ENCODE measurements at places on chromosomes 4 and X. TPM values are rescaled to one million over a fixed set of nuclear protein-coding genes. Genes with fewer than 3 reads are reported as not detected.

Gene DCUN1D4
- total RNA-seq = 36.0 TPM

Gene SLC34A2
- total RNA-seq = not detected

Gene CYP4V2
- 20.3 TPM for total RNA-seq

Gene UGT2B28
- total RNA-seq = not detected

Gene FGFR3
- 52.9 TPM for total RNA-seq

Gene RAB39B
- total RNA-seq = 0.17 TPM

Gene PPP2R2C
- total RNA-seq = 0.05 TPM

Gene KLHL4
- 0.58 TPM for total RNA-seq

Gene TLR8
- total RNA-seq = 1.6 TPM

Gene MAPK10
- total RNA-seq = 4.4 TPM

Gene EBP
- total RNA-seq = 271 TPM

Gene TMPRSS11F
- total RNA-seq = not detected

Gene CXXC4
- total RNA-seq = 0.79 TPM

Gene PROM1
- 63.9 TPM for total RNA-seq

Gene ARAP2
- 10.7 TPM for total RNA-seq

Gene AFM
- 0.27 TPM for total RNA-seq

Gene MAGED4
- 1.9 TPM for total RNA-seq

Gene MAGEE2
- total RNA-seq = 0.21 TPM

Gene RASGEF1B
- 24.5 TPM for total RNA-seq

Gene POLA1
- total RNA-seq = 7.9 TPM

Gene RRH
- 0.57 TPM for total RNA-seq

Gene TMEM47
- total RNA-seq = 8.9 TPM

Gene IGSF1
- 0.10 TPM for total RNA-seq

Gene P2RY8
- total RNA-seq = 1.3 TPM

Gene HAND2
- total RNA-seq = 9.4 TPM

Gene MYOZ2
- 0.08 TPM for total RNA-seq

Gene TIMM8A
- 9.4 TPM for total RNA-seq

Gene NAP1L3
- total RNA-seq = 1.4 TPM

Gene IL13RA1
- total RNA-seq = 52.8 TPM

Gene RXFP1
- 0.37 TPM for total RNA-seq

Gene GSPT2
- total RNA-seq = 5.7 TPM

Gene UGT2B11
- not detected for total RNA-seq

Gene SSX3
- total RNA-seq = not detected

Gene GPR82
- total RNA-seq = 0.20 TPM

Gene SAT1
- 608 TPM for total RNA-seq

Gene ARHGEF6
- total RNA-seq = 5.7 TPM

Gene H2BW1
- total RNA-seq = not detected

Gene PAPSS1
- 22.5 TPM for total RNA-seq

Gene SAP30
- total RNA-seq = 20.0 TPM

Gene USP51
- 0.53 TPM for total RNA-seq

Gene MTTP
- 1.3 TPM for total RNA-seq

Gene NPY2R
- 1.2 TPM for total RNA-seq

Gene F8A3
- 14.6 TPM for total RNA-seq

Gene SMARCAD1
- 18.2 TPM for total RNA-seq

Gene RENBP
- total RNA-seq = 3.3 TPM

Gene ITGB1BP2
- 2.5 TPM for total RNA-seq

Gene PRRG1
- total RNA-seq = 15.0 TPM

Gene HDAC6
- total RNA-seq = 66.2 TPM

Gene IL21
- total RNA-seq = not detected

All from colonic mucosa (tissue), 4 donors.